Activated CD4-positive, alpha-beta T cell treated with anti-CD3 and anti-CD28 coated beads, Interleukin-2, amount 50 U/mL, for 16 hours (primary cell): ENCODE measurements at places on chromosomes 4 and X.
A peak's percentile ranks its signal among the peaks of the same experiment; 100 is the strongest.

DNA sequence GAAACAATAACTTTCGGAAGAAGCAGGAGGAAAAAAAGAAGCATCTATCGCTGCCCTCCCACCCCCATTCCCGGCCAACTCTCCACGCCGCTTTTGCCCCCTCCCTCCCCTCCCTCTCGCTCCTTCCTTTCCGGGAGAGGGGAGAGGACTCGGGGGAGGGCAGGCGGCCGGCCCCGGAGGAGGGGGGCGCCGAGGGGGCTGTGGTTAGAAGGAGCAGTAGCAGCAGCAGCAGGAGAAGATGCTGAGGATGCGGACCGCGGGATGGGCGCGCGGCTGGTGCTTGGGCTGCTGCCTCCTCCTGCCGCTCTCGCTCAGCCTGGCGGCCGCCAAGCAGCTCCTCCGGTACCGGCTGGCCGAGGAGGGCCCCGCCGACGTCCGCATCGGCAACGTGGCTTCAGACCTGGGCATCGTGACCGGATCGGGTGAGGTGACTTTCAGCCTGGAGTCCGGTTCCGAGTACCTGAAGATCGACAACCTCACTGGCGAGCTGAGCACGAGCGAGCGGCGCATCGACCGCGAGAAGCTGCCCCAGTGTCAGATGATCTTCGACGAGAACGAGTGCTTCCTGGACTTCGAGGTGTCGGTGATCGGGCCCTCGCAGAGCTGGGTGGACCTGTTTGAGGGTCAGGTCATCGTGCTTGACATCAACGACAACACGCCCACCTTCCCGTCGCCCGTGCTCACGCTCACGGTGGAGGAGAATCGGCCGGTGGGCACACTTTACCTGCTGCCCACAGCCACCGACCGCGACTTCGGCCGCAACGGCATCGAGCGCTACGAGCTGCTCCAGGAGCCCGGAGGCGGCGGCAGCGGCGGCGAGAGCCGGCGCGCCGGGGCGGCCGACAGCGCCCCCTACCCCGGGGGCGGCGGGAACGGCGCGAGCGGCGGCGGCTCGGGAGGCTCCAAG is 1.3 kb downstream of the PCDH7 start:
- no peak for DNase-seq

- DNase-seq = no peak
Measured at GRCh38 chr4:153725136-153725830, 34.5 kb downstream of the RNF175 start.

GRCh38 chr4:5799406-5799805 is 88.4 kb downstream of the EVC start:
- DNase-seq = no peak

DNA sequence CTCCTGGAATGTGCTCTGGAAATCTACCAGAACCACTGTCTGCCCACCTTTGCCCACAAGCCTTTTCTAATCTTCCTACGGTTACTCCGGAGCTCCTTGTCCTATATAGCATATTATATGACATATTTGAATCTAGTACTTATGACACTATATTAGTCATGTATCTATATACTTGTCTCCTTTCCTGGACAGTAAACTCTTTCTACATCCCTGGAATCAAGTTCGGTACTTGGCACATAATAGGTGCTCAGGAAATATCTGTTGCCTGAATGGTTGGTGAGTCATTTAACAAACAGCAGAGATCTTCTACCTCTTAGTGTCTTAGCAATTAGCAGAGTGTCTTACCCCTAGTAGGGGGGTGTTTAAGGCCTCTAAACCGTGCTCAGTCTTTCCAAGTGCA is 123.6 kb downstream of the RELL1 start:
- no peak for DNase-seq

GRCh38 chr4:15506464-15506863 is 36.8 kb downstream of the CC2D2A start:
- DNase-seq = no peak

DNA sequence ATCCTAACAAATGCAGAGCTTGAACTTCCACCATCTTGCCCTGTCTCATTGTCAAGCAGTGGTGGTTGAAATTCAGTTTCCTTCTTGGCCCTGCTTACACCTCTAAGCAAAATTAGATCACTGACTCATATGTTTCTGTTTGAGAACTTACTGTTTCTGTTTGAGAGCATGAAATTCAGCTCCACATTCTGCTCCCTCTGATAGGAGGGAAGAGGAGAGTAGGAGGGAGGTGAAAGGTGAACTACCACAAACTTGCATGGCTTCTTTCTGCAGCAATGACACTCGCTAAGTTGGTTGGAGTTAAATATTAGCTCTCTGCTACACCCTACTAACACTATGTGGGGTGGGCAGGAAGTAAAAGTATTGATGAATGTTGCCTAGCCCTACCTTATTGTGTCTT is 117.8 kb upstream of the EDA2R start:
- peak; percentile 1 for DNase-seq

GRCh38 chrX:128165884-128166408 is 113.7 kb upstream of the ACTRT1 start:
- DNase-seq = no peak

DNA sequence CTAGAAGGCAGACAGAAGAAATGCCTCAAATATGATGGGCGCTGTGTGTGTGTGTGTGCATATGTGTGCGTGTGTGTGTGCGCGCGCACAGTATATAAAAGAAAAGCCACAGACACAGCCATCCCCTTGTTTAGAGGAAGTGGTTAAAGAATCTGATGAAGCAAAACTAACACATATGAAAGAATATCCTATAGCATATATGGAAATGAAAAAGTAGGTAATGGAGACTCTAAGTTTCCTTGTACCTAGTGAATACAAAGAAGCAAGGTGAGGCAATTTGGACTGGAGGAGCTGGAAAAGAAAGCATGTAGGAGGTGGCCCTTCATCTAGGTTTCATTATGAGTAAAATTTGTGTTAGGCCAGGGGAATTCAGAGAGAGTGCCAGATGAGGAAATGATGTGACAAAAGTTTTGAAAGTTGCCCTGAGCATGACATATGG is 58.6 kb upstream of the MCF2 start:
- DNase-seq = peak; percentile 35

DNA sequence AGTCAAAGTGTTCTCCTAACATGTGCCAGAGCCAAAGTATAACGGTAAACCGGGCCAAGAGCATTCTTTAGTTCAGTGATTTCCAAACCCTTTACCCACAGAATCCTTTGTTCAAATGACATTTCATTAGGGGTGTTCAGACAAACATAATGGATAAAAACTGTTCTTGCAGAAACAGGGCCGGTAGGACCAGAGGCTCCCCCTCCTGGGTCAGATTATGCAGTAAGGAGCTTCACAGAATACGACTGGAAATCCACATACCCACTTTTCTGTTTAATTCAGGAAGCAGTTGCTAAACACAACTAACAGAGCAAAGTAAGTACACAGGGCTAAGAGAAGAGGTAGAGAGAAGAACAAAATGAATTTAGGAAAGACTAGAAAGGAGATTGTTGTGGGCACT is 46.6 kb upstream of the TMEM184C start:
- DNase-seq = no peak

DNA sequence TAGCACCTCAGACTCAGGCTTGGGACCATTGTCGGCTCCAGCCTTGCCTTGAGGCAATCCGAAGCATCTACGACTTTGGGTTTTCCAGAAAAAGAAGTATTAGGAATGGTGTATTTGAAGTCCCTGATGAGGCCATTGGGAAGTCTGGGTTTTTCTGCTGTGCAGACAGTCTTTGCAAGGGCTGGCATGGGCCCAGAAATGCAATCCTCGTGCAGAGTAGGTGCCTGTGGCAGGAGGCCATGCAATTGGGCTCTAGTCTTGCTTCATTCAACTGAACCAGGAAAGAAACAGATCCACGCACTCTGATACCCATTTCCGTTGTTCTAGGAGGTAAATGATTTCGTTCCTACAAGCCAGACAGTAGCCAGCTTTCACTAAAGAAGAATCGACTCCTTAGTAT is 12.4 kb downstream of the ZFP92 start:
- DNase-seq = no peak

GRCh38 chrX:13078739-13079444 is 34.5 kb upstream of the FAM9C start:
- no peak for DNase-seq

DNA sequence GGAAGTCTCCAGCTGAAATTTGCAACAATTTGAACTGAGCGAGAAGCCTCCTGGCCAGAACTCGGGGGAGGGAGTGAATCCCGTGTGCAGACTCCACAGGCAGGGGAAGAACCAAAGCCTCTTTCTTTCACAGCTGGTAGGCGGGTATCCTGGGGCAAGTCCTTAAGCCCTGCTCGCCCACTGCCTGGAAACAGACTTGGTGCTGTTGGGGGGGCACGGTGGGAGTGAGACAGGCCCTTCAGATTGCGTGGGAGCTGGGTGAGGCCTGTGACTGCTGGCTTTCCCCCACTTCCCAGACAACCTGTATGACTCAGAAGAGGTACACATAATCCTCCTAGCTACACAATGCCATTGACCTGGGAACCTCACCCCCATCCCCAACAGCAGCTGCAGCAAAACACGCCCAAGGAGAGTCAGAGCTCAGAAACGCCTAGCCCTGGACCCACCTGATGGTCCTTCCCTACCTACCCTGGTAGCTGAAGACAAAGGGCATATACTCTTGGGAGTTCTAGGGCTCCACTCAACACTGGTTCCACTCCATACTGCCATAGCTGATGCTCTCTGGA is 22.4 kb upstream of the RLIM start:
- no peak for DNase-seq

- DNase-seq = no peak
Measured at GRCh38 chrX:119984652-119985051, 41.1 kb upstream of the NKAP start.

DNA sequence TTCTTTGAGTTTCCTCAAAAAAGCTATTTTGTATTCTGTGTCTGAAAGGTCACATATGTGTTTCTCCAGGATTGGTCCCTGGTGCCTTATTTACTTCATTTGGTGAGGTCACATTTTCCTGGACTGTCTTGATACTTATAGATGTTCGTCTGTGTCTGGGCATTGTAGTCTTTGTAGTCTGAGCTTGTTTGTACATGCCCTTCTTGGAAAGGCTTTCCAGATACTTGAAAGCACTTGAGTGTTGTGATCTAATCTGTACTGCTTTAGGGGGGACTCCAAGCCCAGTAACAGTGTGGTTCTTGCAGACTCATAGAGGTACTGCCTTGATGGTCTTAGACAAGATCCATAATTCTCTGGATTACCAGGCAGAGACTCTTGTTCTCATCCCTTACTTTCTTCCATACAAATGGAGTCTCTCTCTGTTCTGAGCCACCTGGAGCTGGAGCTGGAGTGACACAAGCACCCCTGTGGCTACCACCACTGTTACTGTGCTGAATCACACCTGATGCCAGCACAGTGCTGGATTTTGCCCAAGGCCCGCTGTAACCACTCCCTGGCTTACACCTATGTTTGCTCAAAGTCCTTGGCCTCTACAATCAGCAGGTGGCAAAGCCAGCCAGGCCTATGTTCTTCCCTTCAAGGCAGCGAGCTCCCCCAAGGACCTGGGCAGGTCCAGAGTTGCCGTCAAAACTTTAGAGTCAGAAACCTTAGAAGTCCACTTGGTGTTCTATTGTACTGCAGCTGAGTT is 72.3 kb upstream of the EFHC2 start:
- no peak for DNase-seq

- DNase-seq = peak; percentile 25
Measured at GRCh38 chr4:153733751-153734448, 25.9 kb downstream of the RNF175 start.

DNA sequence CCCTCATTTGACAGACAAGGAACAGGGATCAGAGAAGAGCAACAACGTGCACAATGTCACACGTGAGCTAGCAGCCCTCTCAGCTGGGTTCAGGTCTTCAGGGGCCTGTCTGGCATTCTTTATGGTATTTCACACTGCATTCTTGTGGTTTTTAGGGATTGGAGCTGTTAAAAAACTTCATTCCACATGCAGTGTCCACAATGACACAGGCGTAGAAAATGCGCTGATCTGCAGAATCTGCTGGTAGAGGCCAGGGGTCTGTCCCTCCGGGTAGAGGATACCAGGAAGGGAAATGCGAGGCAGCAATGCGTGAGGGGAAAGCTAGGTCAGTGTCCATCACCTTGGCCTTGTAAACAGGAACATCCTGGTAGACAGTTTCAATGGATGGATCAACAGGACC is 36.6 kb downstream of the MAP7D3 start:
- no peak for DNase-seq

DNA sequence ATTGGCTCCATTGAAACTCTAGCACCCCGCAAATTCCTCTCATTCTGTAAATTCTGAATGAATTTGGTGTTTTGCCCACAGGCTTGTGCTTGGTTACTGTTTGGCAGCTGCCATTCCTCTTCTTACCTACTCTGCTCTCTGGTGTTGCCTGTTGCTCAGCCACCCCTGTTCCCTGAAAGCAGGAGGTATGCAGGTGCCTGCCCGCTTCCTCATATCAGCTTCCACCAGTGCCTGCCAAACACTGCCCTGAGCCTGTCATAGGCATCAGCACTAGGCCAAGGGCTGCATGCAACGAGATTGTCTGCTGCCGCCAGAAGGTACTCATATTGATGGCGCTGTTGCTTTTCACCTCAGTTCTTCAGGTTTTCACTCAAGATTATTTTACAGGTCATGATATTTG is 978.1 kb downstream of the C4orf33 start:
- no peak for DNase-seq

GRCh38 chr4:144873226-144873990 is 224.6 kb downstream of the ANAPC10 start:
- DNase-seq = no peak

DNA sequence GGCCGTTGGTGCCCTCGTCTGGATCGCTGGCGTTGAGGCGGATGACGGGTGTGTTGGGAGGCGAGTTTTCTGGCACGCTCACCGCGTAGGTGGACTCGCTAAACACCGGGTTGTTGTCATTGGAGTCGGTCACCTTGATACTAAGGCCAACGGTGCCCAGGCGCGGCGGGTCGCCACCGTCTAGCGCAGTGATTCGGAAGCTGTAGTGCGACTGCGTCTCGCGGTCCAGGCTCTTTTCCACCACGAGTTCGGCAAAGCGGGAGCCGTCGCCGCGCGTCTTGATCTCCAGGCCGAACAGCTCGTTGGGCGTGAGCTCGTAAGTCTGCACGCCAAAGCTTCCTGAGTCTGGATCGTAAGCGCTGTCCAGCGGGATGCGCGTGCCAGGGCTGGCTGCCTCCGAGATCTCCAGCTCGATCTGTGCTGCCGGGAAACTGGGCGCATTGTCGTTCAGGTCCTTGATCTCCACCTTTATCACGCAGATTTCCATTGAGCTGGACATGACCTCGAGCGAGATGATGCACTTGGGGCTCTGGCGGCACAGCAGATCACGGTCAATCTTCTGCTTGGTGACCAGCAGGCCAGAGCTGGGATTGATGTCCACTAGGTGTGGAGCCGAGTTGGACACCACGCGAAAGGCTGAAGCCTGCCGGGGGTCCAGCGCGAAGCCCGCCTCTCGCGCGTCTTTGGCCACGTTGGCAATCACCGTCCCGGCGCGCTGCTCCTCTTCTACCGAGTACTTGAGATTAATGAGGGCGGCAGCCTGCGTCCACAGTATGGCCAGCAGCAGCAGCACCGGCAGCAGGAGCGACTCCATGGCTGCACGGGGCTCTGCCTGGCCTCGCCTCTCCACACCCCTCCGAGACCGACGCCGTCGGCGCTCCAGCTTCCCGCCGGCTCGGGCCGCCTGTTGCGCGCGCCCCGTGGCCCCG is 2.0 kb downstream of the PCDH19 start:
- no peak for DNase-seq

- no peak for DNase-seq
Measured at GRCh38 chrX:22534643-22535042, 261.9 kb downstream of the CBLL2 start.

- DNase-seq = peak; percentile 90
Measured at GRCh38 chrX:12999422-12999821, 24.5 kb downstream of the TMSB4X start.

GRCh38 chr4:42845586-42845985 is 46.9 kb upstream of the GRXCR1 start:
- no peak for DNase-seq

GRCh38 chr4:105122350-105122749 is 24.3 kb upstream of the TET2 start:
- no peak for DNase-seq
